Inflammatory macrophage treated with lipopolysaccharide for 1 hour (primary cell): ENCODE measurements at places on chromosomes 3 and 15.

DNA sequence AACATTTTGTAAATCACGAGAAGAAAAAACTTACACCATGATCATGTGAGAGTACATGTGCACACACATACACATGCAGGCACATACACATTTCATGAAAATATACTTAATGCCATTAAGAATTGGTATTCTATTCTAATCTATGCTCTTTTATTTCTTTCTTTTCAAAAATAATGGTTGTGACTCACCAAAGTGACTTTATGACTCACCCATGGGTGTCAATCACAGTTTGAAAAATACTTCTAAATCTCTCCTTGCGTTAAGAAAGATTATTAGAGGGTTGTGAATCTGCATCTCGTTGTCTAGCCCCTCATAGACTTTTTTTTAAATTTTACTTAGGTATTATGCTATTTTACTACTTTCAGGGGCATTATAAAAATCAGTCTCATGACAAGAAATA is 254.2 kb downstream of the TUSC7 start:
- no peak for DNase-seq

DNA sequence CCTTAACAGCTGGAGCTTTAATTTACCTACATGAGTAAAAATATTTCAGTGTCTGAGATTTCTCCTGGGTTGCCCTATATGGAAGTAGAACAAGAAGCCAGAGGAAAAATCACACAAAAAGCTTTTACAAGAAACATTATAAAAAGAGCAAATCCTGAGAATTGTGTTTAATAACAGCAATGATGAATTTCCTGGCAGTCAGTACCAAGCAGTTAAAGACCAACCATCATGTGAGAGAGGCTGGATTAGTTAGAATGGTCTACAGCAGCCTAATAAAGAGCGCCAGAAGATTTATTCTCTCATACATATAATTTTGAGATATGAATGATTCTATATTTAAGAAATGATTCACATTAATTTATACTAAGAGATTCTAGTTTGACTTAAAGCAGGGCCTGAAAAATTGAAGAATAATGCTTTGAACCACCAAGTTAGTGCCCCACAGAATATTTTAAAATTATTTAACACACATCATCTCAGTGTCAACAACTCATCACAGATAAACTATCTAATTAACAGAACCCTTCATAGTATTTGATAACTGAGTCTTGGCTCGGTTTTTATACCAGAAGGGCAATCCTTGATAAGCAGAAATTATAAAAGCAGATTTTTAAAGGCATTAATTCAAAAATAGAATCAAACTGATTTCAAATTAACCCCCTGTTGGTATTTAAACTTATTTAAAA is 59.9 kb upstream of the DPH6 start:
- no peak for DNase-seq

DNA sequence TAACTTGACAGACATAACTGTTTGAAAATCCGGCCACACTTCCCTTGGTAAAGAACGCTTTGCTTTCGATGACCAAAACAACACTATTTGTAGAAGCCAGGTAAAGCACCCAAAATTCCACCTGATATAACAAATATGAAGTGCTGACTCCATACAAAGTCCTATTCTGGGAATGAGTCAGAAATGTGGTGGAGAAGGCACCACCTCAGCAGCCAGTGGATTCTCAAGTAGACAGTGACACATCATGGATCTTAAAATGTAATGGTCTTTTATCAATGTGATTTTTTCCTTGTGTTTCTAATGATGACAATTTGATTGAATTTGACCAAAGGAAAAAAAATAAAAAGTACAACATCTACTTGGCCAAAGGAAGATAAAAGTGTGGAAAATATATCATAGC is 135.0 kb upstream of the WNT5A start:
- DNase-seq = no peak

GRCh38 chr15:31150732-31151231 is 49.3 kb upstream of the TRPM1 start:
- no peak for DNase-seq

DNA sequence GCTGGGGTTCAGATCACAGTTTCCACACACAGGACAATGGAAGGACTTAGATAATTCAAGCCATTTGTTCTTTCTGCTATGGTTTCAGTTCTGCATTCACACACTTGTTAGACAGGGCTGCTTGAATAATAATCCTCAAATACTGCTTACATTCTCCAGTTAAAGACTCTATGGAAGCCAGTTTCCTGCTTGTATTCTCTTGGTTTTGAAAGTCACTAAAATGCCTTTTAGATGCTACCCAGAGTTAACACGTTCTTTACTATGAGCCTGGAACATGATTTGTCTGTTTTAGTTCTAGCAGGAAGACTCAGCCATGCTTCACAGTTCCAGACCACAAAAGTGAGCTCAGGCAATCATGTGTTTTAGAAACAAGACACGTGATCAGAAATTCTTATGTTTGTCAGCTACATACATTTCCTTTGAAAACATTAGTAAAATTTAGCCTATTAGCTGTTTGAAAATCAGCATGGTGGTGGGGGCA is 152.4 kb downstream of the LEKR1 start:
- DNase-seq = peak; percentile 38

DNA sequence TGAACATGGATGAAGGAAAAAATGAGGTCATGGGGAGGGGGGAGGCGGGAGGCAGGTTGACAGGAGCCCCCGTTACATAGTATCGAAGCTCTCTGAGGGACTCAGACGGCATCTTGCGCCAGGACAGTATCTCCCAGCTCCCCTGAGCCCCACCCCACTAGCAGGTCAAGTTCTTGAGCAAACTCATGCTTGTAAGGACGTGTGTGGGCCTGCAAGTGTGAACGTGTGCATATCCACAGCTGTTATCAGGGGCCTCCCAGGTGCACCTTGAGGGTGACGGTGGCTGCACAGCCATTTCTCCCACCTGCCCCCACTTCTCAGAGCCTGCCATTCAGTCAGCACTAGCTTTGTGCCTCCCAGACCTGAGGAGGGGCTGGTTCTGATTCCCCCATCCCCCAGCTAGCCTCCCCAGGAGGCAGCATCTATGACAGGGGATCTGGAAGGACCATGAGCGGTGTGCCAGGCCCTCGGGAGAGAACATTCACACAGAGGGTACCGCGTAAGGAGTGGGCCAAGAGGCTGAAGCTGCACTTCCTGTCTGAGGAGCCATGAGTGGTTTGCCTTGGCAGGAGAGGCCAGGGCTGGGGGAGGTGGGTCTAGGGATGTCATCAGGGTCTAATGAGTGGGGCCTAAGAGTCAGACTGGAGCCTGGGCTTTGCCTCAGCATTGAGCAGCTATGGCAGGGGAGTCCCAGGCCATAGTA is 2.9 kb downstream of the SEMA3F start:
- DNase-seq = no peak
